Femur (tissue), 1 donor: ENCODE measurements at places on chromosomes 3 and 15.
A peak's percentile ranks its signal among the peaks of the same experiment; 100 is the strongest.

DNA sequence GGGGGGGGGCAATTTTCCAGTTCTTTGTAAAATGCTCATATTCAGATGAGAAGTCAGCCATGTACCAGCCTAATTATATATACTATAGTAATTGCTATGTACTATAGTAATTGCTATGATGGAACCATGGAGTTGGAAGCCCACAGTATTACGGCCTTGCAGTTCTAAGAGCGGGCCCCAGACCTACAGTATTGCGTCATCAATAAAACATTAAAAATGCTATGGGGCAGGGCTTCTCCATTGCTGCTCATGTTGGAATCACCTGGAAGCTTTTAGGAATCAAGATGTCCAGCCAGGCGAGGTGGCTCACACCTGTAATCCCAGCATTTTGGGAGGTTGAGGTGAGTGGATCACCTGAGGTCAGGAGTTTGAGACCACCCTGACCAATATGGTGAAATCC is 443.7 kb upstream of the GRM7 start:
- no peak for DNase-seq

DNA sequence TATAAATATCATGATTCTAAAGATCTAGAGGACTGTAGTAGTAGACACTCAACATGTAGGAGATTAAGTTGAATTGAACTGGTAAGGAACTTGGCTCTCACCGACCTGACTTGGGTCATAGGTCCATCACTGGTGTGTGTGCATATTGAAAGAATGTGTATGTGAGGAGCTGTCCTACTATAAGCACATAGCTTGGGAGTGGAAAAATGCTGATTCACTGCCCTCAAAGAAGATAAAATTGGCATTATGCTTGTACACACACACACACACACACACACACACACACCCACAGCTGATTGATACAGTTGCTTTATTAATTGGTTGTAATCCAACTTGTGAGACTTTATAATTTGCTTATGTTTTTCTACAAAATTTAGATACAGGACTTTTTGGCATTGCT is 411.0 kb upstream of the NR2F2 start:
- DNase-seq: no peak

- no peak for DNase-seq
These were observed 96.7 kb downstream of the LSM3 start for GRCh38 chr3:14274999-14275961.

GRCh38 chr3:107441617-107442016 is 64.4 kb downstream of the CCDC54 start:
- no peak for DNase-seq

DNA sequence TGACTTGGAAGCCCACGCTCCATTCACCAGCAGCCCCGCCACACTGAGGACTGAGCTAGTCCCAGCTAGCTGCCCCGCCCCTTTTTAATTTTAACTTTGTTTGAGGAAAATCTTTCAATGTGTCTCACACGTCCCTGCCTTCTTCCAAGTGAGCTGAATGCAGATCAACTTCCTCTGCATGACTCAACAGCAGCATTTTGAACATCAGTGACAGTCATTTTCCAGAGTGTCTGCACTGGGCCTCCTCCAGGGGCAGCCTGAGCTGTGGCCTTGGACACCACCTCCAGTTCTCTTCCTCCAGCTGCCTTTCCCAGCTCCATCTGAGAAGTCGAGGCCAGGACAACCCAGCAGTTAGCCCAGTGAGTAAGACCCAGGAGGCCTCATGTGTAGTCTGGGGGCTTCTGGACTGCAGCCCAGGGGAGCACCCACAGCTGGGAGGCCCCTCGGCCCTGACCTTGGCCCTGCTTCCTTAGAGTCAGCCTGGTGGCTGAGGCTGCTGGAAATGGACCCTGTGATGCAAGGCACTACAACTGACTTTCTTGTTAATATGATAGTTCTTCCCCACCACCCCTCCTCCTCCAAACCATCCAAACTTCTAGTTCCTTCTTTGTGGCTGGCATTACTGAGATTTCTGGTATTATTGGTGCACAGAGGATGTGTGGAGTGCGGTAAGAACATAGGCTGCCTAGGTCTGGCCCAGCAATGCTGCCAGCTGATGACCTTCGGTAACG is 21.4 kb upstream of the ESYT3 start:
- DNase-seq: peak; percentile 27

- DNase-seq: no peak
These were observed 8.2 kb downstream of the ZIC4 start for GRCh38 chr3:147397875-147398812.

DNA sequence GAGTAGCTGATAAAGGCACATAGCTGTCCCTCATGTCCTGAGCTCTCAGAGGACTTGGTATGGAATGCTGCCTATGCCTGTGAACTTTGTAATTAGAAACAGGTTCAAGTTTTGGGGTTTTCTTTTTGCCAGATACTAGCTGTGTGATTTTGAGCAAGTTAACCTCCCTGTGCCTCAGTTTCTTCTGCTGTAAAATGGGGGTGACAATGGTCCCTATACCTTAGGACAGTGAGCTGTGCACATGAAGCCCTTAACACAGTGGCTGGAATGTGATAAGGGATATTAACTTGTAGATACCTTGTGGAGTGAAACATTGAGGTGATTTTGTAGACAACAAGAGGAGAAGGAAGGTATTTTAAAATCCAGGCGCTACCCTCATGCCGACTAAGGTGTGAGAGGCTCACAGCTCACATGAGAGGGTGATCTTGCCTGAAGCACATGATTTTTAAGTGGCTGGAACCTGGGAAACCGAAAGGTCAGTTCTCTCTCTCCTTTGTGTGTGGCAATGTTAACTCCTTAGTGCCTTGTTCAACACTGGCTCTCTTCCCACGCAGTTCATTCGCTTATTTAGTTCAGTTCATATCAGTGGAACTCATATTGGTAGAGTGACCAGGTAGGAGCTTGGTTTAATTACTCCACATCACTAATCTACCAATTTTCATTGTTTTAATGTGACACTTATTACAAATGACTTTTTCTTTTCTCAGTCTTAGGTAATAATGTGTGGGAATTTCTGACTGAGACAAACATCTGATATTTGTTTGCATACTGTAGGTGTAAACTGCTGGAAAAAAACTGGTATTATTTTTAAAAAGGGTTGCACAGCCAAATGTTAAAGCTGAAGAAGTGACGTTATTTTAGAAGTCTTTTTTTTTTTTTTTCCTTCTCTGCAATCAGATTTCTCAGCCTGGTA is 236.2 kb downstream of the ITPR1 start:
- DNase-seq: no peak

DNA sequence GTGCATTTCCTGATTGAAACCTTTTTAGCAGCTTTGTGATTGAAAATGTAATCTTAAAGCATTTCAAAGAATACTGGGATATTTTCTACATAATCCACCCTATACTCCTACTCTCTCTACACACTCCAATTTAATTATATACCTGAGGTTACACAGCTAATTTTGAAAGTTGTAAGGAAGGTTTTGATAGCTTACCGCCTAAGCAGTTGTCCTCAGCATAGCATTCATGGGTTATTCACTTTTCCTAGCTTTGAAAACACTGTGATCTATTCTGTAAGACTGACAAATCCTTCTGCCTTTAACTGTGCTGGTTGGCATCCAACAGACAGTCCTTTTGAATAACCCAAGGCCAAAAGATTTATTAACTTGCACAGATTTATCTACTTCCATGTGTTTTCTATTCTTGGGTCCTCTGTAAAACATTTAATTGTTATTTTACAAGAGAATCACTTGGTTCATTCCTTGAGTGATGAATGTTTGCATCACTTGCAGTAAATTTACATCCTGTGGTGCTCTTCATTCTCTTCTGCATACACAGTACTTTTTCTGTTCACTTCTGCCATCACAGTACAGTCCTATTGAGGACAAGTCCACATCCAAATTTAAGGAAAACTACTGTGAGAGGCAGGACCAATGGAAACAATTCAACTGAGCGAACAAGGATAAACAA is 44.8 kb downstream of the SERPINI1 start:
- no peak for DNase-seq

DNA sequence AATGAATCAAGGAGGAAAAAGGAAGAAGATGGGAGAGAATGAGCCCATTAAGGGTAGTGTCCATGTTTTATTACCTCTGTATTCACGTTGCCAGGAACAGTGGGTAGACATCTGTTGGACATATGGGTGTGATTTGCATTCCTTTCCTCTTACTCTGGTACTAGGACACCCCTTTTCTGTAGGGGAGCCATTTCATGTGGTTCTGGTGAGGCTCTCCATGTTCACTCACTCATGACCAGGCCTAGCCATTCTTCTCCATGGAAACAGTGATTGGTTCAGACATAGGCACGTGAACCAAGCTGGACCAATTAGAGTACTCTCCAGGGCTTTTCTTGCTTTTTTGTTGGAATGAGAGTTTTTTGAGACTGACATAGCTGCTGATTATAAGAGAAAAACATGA is 39.6 kb upstream of the PDCD6IP start:
- DNase-seq: no peak

- peak; percentile 68 for DNase-seq
These were observed 769 bp upstream of the CSPG4 start for GRCh38 chr15:75713338-75713895.

DNA sequence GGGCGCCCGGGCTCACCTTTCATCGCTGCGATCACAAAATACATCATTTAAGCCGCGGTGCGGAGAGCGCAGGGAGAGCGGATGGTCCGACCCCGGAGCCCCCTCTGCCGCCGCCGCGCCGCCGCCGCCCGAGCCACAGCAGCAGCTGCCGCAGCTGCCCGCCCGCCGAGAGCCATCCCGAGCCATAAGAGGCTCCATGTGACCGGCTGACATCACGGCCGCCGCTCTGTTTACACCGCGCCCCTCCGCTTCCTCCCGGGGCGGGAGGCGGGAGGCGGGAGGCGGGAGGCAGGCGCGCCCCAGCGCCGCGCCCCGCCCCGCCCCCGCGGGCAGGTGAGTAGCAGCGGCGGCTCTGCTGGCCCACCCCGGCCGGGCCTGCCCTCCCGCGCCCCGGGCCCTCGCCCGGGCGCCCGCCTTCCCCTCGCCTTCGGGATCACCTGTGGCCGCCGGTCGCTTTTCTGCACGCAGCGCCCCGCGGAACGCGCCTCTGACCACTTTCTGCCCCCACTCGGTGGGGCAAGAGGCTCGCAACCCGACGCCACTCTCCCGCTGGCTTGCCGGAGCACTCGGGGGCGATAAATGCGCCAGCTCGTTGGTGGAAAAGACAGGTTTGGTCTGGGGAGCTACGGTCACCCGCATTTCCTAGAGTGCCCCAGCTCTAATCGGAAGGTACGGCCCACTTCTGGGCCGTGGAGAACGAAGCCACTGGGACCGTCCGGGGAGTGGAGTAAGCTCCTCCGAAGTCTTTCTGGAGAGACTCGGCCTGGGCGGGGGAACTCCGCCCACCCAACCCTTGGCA is 113.6 kb upstream of the ICE2 start:
- peak; percentile 88 for DNase-seq

- DNase-seq: no peak
These were observed 12.0 kb upstream of the LMAN1L start for GRCh38 chr15:74800559-74801094.

GRCh38 chr15:68497206-68497910 is 65.4 kb upstream of the ITGA11 start:
- no peak for DNase-seq

GRCh38 chr3:98180319-98180890 is 13.9 kb downstream of the OR5H15 start:
- DNase-seq: no peak

- DNase-seq: no peak
These were observed 7.0 kb downstream of the CHAC1 start for GRCh38 chr15:40960151-40960885.

DNA sequence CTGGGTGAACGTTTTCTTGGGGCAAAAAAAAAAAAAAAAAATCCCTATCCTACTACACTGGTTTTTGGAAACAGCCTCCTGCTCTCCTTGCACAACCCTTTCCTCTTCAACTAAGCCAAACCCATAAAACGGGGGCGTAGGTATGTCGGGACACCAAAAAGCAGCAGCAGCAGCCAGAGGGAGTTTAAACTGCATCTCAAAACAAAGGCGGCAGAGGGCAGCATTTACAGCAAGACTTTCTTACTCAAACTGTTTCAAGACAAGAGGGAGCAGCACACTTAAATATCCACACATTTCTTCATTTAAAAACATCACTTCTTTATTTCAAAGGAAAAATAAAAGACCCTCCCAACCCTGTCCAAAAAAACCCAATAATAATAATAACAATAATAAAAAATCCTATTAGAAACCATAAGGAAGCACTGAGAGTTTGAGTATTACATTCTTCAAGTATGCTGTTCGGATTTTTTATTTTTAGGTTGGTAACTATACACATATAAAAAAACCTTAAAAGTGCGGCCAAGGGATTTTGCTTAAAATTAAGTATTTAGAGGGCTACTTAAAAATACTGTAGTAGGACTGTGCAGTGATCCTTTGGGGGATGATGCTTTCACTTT is 43.9 kb upstream of the PLXND1 start:
- DNase-seq: peak; percentile 85

- no peak for DNase-seq
These were observed 20.1 kb upstream of the CD96 start for GRCh38 chr3:111521891-111522290.

- no peak for DNase-seq
These were observed 372.4 kb downstream of the FOXP1 start for GRCh38 chr3:71211083-71211482.

- DNase-seq: no peak
These were observed 536.7 kb downstream of the FOXP1 start for GRCh38 chr3:71046791-71047190.

GRCh38 chr3:156793851-156794250 is 32.3 kb upstream of the LEKR1 start:
- no peak for DNase-seq

- DNase-seq: no peak
These were observed 356.5 kb upstream of the IL12A start for GRCh38 chr3:159632128-159632527.

GRCh38 chr3:58801541-58801940 is 135.0 kb upstream of the FAM3D start:
- DNase-seq: no peak

- DNase-seq: no peak
These were observed 139.5 kb downstream of the TJP1 start for GRCh38 chr15:29682781-29683180.
